ENCODE measurements at places on chromosomes 5 and 9. TPM values are rescaled to one million over a fixed set of nuclear protein-coding genes. Genes with fewer than 3 reads are reported as not detected.

Gene SLC31A1
- 17.9 TPM for total RNA-seq

Gene ADRB2
- 0.51 TPM for total RNA-seq

Gene SPATA6L
- total RNA-seq, result 2.4 TPM

Gene SLC6A3
- total RNA-seq, result 0.15 TPM

Gene BRD3
- total RNA-seq, result 22.4 TPM

Gene MEIKIN
- not detected for total RNA-seq

Gene ST8SIA4
- total RNA-seq, result 1.3 TPM

Gene ATP6V0E1
- 409 TPM for total RNA-seq

Gene UBAC1
- total RNA-seq, result 36.5 TPM

Gene TOPORS
- total RNA-seq, result 14.6 TPM

Gene SWI5
- total RNA-seq, result 46.0 TPM

Gene SLC6A18
- total RNA-seq, result not detected

Gene DIRAS2
- total RNA-seq, result 0.02 TPM

Gene PCDHGA7
- total RNA-seq, result 1.1 TPM

Gene RGS3
- 25.1 TPM for total RNA-seq

Gene PAEP
- not detected for total RNA-seq

Gene FGF1
- total RNA-seq, result 0.30 TPM

Gene ADAMTSL1
- total RNA-seq, result not detected

Gene IL13
- total RNA-seq, result not detected

Gene PLAC8L1
- not detected for total RNA-seq

Gene MARVELD2
- 2.6 TPM for total RNA-seq

Gene CACFD1
- total RNA-seq, result 4.7 TPM

Gene NSA2
- 135 TPM for total RNA-seq

Gene GFM2
- total RNA-seq, result 27.3 TPM

Gene PIP5KL1
- 1.1 TPM for total RNA-seq
